ENCODE measurements at places on chromosomes 2 and 18. TPM values are rescaled to one million over a fixed set of nuclear protein-coding genes. Genes with fewer than 3 reads are reported as not detected.

The NPHP1 gene
- total RNA-seq, result 9.7 TPM

The SEC11C gene
- 40.0 TPM for total RNA-seq

The WNT6 gene
- not detected for total RNA-seq

The CXCR1 gene
- total RNA-seq, result not detected

The BMP10 gene
- not detected for total RNA-seq

The TMEM247 gene
- total RNA-seq, result not detected

The CDK15 gene
- 6.9 TPM for total RNA-seq

All from uterus (tissue), 4 donors.